ENCODE measurements at places on chromosomes 7 and 10.

DNA sequence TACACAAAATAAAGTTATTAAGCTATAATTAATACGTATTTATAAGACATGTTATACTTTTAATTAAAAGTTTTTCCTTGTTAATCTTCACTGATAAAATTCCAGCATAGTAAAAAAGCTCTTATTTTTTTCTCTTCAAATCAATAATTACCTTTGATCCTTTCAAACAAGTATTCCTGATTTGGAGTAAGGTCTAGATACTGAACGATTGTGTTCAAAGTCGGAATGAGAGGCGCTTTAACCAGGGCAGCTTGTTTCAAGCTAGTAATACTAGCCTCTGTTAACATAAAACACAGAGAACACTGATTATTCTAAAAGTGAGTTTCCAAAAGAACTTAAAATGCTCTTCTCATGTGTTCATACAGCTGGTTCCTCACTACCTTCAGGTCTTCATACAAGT lies 27.0 kb downstream of the TMEM209 start:
- DNase-seq, result no peak

GRCh38 chr10:78277314-78278057 lies 243.8 kb downstream of the RPS24 start:
- DNase-seq, result no peak

- DNase-seq, result peak; percentile 40
Observed at GRCh38 chr7:45292481-45292880, 134.9 kb downstream of the RAMP3 start.

- DNase-seq, result no peak
Observed at GRCh38 chr10:102988404-102989314, 70.6 kb downstream of the CNNM2 start.

- no peak for DNase-seq
Observed at GRCh38 chr7:47572094-47572445, 9.8 kb downstream of the TNS3 start.

DNA sequence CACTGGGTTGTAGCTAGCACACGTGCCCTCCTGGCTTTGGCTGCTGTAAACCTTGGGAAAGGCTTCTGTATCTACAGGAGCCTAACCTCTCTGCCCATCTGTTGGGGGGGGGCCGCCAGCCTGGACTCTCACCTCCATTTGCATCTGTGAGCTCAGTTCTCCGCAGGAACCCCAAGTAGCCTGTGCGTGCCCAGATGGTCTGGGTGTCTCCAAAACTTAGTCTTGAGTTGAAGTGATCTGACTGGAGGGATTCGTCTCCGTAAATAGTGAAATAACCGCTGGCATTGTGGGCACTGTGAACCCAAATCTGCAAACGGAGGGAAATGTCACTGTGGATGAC lies 147.9 kb downstream of the ZMYND11 start:
- no peak for DNase-seq

DNA sequence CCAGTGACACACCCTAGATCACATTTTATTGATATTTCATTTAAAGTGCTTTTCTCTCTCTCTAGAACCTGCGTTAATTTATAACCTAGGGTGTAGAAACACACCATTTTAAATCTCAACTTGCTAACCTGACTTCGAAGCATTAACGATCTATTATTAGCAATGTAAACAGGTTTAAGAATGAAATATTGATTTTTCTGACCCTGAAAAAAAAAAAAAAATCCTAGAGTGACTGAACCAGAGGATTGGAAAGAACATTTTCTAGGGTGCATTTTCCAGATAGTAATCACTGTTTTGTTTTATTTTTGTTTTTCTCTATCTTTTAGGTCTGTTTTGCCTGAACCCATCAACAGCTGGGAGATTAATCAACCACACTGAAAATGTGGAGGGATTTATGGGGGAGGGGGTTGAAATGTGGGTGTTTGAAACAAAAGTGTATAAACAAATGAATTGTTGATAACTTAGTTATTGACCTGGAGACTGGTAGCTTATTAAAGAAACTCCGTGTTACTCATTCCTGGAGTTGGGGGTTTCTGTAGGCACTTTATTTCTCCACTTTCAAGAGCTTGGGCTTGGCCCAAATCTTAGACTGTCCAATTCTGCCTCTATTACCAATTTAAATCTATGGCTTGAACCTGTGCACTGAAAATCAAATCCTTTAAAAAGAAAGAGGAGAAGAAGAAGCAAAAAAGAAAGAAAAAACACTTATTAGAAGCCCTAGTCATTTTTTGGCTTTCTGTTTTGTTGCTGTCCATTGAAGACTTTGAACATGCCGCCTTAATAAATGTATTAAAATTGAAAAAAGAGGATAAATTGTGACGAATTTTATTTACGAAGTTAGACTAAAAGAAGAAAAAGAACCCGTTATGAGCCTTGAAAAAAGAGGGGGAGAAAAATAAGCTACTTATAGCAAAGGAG lies 2.8 kb downstream of the HOXA2 start:
- no peak for DNase-seq

DNA sequence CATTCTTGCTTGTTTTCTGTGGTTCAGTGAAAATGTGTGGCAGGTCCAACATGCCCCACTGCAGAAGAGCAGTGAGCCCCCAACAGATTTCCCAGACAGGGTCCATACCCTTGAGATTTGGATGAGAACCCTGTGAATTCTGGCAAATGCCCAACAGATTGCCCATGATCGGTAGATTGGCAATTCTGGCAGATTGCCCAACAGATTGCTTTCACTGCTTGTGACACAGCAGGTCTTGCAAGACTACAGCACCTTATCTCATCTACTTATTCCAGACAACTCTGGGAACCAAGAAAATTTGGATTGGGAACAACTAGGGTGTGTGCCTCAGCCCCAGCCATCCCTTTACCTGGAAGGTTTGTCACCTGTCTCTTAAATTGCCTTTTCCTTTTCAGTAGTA lies 143.7 kb upstream of the COL1A2 start:
- no peak for DNase-seq

GRCh38 chr7:122727759-122728158 lies 25.0 kb upstream of the RNF148 start:
- no peak for DNase-seq

- DNase-seq, result no peak
Observed at GRCh38 chr7:32036557-32036956, 33.6 kb downstream of the PDE1C start.

DNA sequence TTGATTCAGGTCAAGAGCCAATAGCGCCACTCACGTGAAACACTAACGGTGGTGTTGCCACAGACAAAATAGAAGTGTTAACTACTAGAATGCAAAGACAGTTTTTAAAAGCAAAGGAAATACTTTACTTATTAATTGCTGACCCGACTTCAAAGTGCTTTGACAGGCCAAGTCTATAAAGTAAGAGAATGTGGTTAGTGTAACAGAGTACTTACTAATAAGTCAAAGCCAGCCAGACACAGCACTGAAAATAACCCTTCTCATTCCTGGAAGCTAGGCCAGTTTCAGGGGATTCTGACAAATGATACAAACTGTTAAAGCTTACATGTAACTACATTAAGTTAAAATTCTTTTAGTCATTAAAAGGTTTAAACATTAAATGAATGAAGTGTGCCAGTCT lies 50.3 kb downstream of the ENO4 start:
- no peak for DNase-seq

GRCh38 chr7:41693150-41693997 lies 9.5 kb downstream of the INHBA start:
- DNase-seq, result no peak

DNA sequence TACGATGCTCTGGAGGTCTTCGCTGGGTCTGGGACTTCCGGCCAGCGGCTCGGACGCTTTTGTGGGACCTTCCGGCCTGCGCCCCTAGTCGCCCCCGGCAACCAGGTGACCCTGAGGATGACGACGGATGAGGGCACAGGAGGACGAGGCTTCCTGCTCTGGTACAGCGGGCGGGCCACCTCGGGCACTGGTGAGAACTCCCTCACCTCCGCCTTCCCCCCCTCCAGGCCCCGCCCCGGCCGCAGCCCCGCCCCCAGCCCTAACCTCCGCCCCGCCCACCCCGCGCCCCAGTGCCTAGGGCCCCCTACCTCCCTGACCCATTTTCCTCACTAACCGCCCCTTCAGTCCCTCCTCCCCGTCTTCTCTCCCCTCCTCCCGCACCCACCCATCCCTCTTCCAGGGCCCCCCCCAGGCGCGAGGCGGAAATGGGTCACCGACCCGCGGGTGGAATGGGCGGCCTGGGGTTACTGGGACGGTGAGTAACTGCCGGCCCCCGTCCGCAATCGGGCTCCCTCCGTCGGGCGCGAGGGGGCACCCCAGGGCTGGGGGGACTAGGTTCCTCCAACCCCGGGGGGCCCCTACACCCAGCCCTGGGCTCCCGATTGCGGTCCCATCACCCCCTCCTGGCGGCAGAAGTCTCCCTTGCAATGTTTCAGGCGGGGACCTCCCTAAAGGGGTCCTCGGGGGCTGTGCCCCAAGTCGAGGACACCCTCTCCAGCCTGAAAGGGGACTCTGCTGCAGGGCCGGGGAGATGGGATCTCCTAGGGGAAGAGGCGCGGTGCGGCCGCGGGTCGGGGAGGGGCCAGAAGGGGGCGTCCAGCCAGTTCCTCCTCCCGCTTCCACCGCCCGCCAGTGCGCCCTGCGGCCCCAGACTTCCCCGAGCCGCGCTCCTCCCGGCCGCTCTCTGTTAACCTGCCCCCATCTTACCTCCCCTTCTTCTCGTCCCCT lies 2.1 kb downstream of the PCOLCE start:
- peak; percentile 83 for DNase-seq

DNA sequence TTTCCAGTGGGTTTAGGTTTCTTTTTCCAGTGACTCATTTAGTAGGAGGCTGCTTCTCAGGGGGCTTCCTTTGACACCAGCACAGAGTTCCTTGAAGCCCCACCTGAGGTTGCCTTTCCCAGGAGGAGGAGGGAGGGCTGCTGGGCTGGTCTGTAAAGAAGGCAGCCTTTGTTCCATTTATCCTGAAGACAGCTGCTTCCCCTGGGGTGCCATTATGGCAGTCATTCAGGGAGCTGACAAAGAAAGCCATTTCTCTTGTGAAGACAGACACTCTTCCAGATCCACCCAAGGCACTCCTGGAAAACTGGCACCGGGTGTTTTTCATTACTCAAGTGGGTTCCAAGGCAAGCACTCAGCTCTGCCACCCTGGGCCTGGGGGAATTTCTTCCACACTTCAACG lies 54.0 kb downstream of the MTURN start:
- DNase-seq, result no peak

All from heart left ventricle (tissue), 16 donors.